ENCODE measurements at places on chromosomes 11 and 22.

GRCh38 chr22:38067028-38067415 lies 9.8 kb downstream of the PICK1 start:
- H3K27me3 ChIP-seq: no peaks in the 10 kb centered on the region
- H3K36me3 ChIP-seq: peaks cover 9% of the 10 kb centered on the region

DNA sequence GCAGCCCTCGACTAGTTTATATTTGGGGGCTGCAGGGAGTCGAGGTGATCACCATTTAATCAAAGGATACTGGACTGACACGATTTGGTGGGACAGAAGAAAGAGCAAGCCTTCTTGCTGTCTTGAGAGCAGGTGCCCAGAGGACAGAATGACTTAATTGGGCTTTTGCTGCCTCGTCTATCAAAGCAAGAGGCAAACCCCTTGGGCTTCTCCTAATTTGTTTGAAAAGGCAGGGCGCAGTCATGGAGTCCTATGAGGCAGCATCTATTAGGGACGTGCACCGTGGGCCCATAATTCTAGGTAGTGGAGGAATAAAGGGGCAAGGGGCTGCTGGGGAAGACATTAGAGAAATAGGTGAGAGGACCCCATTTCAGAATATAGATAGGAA lies 1411.3 kb downstream of the TBC1D22A start:
- H3K4me1 ChIP-seq: no peaks in the 10 kb centered on the region
- no peak overlapping the region for H3K27ac ChIP-seq
- no peaks in the 10 kb centered on the region for H3K36me3 ChIP-seq
- H3K4me3 ChIP-seq: no peak overlapping the region
- H3K27me3 ChIP-seq: no peaks in the 10 kb centered on the region
- no peak for DNase-seq

GRCh38 chr11:27874998-27875830 lies 175.0 kb upstream of the BDNF start:
- H3K36me3 ChIP-seq: no peaks in the 10 kb centered on the region
- no peak for DNase-seq
- H3K4me3 ChIP-seq: no peak overlapping the region
- no peaks in the 10 kb centered on the region for H3K4me1 ChIP-seq
- no peaks in the 10 kb centered on the region for H3K27me3 ChIP-seq

DNA sequence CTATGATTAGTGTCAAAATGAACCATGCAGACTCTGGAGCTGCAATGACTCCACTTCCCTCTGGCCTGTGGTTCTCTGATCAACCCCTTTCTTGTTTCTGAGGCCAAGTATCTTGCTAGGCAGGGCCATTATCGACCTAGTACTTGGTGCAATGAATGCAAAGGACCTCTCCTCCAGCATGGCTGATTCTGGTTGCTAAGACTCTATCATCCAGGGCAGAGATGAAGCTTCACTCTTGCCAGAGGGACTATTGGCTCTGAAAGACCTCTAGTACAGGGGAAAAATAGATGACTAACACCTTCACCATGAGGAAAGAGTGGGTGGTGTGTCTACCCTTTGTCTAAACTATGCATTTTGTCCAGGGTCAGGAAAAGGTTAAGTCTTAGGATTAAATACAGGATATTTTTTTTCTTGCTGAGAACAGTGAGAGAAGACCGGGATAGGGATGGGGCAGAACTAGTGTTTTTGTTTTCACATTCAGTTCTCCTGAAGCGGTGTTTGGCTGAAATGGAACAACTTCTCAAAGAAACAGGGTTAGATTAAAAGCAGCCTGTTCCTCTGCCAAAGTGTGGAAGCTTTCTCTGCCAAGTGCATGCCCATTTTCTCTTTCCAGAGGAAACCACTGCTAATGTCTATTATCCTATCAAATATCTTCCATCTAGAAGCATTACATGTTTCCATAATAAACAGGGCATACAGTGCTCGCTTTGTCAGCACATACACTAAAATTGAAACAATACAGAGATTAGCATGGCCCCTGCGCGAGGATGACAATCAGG lies 5.0 kb upstream of the MTFP1 start:
- no peak for DNase-seq
- H3K36me3 ChIP-seq: peaks cover 55% of the 10 kb centered on the region
- no peak overlapping the region for H3K4me3 ChIP-seq
- H3K27me3 ChIP-seq: no peaks in the 10 kb centered on the region
- no peak overlapping the region for H3K27ac ChIP-seq

- peak overlapping the region; percentile 19 for H3K27ac ChIP-seq
- DNase-seq: no peak
- no peaks in the 10 kb centered on the region for H3K4me1 ChIP-seq
- no peak overlapping the region for H3K4me3 ChIP-seq
- H3K27me3 ChIP-seq: no peaks in the 10 kb centered on the region
- peaks cover 38% of the 10 kb centered on the region for H3K36me3 ChIP-seq
Measured at GRCh38 chr22:17205432-17205831, 13.8 kb downstream of the ADA2 start.

DNA sequence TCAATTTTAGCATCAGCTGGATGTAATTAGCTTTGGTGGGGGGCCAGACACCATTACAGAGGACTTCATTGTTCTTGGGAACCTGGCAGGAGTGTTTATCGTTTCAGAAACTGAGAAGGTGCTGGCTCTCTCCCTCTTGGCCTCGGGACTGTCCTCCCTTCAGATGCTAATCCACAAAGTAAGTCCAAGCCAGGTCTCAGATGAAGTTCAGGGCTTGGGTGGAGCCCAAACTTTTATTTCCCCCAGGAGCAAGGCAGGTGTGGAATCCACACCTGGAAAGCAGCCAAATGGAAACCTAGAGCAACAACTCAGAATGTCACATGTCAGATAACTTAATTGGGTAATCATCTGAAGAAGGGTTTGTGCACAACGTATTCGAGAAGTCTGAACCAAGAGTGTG lies 119.2 kb downstream of the ME3 start:
- no peaks in the 10 kb centered on the region for H3K27me3 ChIP-seq
- H3K36me3 ChIP-seq: no peaks in the 10 kb centered on the region
- no peak overlapping the region for H3K27ac ChIP-seq
- no peak overlapping the region for H3K4me3 ChIP-seq
- no peaks in the 10 kb centered on the region for H3K4me1 ChIP-seq

- DNase-seq: no peak
- no peak overlapping the region for H3K4me3 ChIP-seq
- H3K4me1 ChIP-seq: no peaks in the 10 kb centered on the region
- H3K27me3 ChIP-seq: no peaks in the 10 kb centered on the region
- no peaks in the 10 kb centered on the region for H3K36me3 ChIP-seq
Measured at GRCh38 chr11:1076061-1076665, 1.5 kb downstream of the MUC2 start.

GRCh38 chr11:112225753-112226061 lies 521 bp upstream of the PTS start:
- H3K27ac ChIP-seq: peak overlapping the region; percentile 97
- H3K4me3 ChIP-seq: peak overlapping the region; percentile 80

- peak; percentile 49 for DNase-seq
- H3K27me3 ChIP-seq: peaks cover 62% of the 10 kb centered on the region
- no peak overlapping the region for H3K27ac ChIP-seq
- H3K36me3 ChIP-seq: no peaks in the 10 kb centered on the region
- no peak overlapping the region for H3K4me3 ChIP-seq
Measured at GRCh38 chr11:66559142-66559865, 9.1 kb downstream of the CTSF start.

DNA sequence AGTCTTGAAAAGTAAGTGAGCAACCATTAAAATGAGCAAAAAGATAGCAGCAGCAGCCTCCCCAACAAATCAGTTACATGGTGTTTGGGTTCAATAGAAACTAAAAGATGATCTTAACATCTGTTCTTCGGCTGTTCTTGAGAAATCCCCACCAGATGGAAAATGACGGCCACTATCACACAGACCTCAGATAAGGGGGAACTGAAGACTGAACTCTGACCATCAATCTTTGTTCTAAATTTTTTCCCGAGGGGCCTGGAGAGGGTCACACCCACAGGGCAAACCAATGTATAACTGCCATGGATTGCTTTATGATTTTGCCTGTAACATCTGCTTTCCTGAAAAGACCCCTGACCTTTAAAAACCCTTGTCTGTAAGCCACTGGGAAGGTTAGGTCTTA lies 624.8 kb upstream of the KIRREL3 start:
- H3K36me3 ChIP-seq: no peaks in the 10 kb centered on the region
- H3K4me1 ChIP-seq: no peaks in the 10 kb centered on the region
- no peak overlapping the region for H3K4me3 ChIP-seq
- H3K27me3 ChIP-seq: no peaks in the 10 kb centered on the region

DNA sequence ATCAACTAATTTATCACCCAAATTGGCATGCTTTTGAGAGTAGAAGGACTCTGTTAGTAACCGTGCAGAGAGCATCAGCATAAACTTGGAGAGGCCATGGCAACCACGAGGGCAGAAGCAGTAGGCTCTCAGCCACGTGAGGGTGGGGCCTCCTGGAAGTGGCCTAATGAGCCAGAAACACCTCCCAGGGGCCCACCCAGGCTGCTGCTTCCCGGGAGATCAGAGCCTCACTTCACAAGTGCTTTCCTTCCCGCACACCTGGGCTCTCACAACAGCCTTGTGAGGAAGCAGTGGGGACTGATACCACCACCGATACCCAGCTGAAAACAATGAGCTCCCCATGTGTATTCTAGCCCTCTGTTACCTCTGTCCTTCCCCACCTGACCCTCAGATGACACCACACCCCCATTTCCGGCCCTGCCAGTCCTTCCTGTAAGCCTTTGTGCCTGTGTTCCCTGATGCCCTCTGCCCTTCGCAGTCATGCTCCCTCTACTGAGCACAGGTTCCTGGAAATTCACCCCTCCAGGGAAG lies 17.0 kb downstream of the TRIM29 start:
- H3K36me3 ChIP-seq: no peaks in the 10 kb centered on the region
- H3K4me1 ChIP-seq: no peaks in the 10 kb centered on the region
- no peak overlapping the region for H3K27ac ChIP-seq
- no peaks in the 10 kb centered on the region for H3K27me3 ChIP-seq
- no peak for DNase-seq
- no peak overlapping the region for H3K4me3 ChIP-seq

DNA sequence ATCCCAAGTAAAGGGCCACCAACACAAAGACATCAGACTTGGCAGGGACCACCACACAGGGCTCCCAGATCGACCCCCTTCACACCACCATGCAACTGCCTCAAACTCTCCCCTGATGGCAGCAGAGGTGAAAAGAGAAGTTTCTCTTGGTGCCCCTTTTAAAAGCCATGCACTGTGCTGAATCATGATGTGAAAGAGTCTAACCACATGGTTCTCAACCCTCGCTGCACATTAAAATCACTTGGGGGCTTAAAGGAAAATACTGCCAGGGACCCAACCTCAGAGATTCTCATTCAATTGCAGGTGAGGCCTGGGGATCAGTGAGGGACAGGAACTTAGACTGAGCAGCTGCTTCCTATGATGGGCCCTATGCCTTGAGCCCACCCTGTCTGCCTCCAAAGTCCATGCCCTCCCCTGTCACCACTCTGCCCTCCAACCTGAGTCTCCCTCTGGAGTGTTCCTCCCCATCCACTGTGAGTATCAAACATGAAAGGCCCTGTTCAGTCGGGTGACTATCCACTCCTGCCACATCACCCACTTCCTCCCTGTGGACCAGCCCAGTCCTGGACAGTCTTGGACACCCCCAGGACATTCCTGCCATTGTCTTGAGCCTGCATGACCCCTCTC lies 40.8 kb downstream of the PLEKHA7 start:
- H3K4me1 ChIP-seq: no peaks in the 10 kb centered on the region
- H3K27me3 ChIP-seq: peaks cover 6% of the 10 kb centered on the region
- H3K36me3 ChIP-seq: no peaks in the 10 kb centered on the region
- DNase-seq: no peak

- DNase-seq: no peak
- H3K36me3 ChIP-seq: no peaks in the 10 kb centered on the region
- no peak overlapping the region for H3K4me3 ChIP-seq
- no peaks in the 10 kb centered on the region for H3K27me3 ChIP-seq
- H3K27ac ChIP-seq: no peak overlapping the region
- H3K4me1 ChIP-seq: peaks cover 3% of the 10 kb centered on the region
Measured at GRCh38 chr11:86502137-86502642, 127.5 kb downstream of the CCDC81 start.

GRCh38 chr11:12057299-12057980 lies 49.0 kb upstream of the DKK3 start:
- H3K4me1 ChIP-seq: peaks cover 9% of the 10 kb centered on the region
- no peak overlapping the region for H3K4me3 ChIP-seq
- peaks cover 1% of the 10 kb centered on the region for H3K36me3 ChIP-seq
- H3K27ac ChIP-seq: no peak overlapping the region

- no peak for DNase-seq
- H3K4me3 ChIP-seq: no peak overlapping the region
- H3K27ac ChIP-seq: no peak overlapping the region
- peaks cover 22% of the 10 kb centered on the region for H3K4me1 ChIP-seq
- H3K27me3 ChIP-seq: no peaks in the 10 kb centered on the region
- peaks cover 41% of the 10 kb centered on the region for H3K36me3 ChIP-seq
Measured at GRCh38 chr11:65532388-65533064, 7.6 kb downstream of the SCYL1 start.

DNA sequence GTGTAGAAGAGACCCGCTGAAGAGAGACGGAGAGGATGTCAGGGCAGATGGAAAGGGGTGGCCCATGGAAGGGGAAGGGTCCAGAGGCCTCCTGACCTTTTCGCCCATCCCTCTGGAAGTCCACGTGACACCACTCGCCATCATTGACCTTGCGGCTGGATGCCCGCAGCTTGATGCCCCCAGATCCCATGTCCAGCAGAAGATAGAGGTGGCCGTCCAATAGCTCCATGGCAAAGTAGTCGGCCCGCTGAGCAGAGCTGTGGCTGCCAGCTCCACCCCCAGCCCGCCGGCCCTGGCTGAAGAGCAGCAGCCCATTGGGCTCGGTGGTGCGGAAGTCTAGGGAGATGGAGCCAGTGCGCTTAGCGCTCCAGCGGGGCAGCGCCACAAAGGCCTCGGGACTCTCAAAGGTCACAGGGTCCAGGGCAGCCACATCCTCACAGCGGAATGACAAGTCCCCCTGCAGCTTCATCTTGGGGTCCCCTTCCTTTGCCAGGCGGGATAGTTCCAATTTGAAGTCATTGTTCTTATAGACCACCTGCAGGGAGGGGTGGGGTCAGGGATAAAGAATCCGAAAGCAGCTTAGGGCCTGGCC lies 55.7 kb downstream of the NRXN2 start:
- H3K27me3 ChIP-seq: peaks cover 39% of the 10 kb centered on the region
- DNase-seq: no peak
- H3K4me3 ChIP-seq: no peak overlapping the region
- no peaks in the 10 kb centered on the region for H3K36me3 ChIP-seq

- no peaks in the 10 kb centered on the region for H3K27me3 ChIP-seq
- peak overlapping the region; percentile 24 for H3K4me3 ChIP-seq
- DNase-seq: peak; percentile 67
Measured at GRCh38 chr11:123381817-123382554, 48.1 kb upstream of the GRAMD1B start.
